Stimulated activated CD8-positive, alpha-beta memory T cell treated with anti-CD3 and anti-CD28 coated beads, Interleukin-7, amount 100 ng/mL, for 48 hours (primary cell): ENCODE measurements at places on chromosomes 6 and 20.

GRCh38 chr20:59931511-59932312 lies 1.7 kb downstream of the SYCP2 start:
- DNase-seq = no peak

GRCh38 chr6:11618533-11618932 lies 81.0 kb downstream of the TMEM170B start:
- DNase-seq = no peak

DNA sequence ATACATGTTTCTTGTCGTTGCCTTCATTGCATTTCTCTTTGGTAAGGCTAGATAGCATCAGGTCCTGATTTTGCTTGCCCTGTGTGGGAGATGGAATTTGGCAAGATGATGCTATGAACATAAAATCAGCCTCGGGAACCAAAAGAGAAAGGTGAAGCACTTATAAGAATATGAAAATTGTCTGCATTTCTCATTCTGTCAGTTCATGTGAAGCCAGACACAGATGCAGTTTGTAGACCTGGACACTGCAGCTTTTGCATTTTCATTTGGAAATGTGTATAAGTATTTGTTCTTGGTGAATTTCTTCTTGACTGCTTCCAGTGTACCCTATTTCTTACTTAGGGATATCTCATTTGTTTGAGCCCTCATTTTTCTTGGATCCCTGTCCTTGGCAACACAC lies 1.3 kb downstream of the YWHAB start:
- DNase-seq = no peak

GRCh38 chr6:141401168-141401567 lies 731.6 kb upstream of the GJE1 start:
- DNase-seq = no peak

- DNase-seq = no peak
Observed at GRCh38 chr6:80029470-80029869, 25.0 kb downstream of the TTK start.
